ENCODE measurements at places on chromosomes 3 and 15.

DNA sequence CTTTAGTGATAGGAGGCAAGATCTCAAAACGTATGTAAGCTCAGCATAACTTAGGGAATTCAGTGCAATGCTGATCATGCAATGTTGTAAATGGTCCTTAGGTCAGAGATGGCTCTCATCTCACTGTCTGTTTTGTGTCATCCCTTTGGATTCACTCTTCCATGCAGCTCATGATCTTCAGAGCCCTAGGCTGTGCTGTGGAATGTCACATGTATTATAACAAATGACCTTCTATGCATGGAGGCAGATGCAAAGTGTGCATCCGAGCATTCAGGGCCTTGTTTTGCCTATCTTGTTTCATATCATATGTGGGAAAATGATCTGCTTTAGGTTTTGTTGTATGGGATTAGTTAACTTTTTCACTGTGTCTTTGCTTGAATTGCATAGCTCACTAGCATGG is 40.5 kb upstream of the PDZRN3 start:
- DNase-seq = no peak

DNA sequence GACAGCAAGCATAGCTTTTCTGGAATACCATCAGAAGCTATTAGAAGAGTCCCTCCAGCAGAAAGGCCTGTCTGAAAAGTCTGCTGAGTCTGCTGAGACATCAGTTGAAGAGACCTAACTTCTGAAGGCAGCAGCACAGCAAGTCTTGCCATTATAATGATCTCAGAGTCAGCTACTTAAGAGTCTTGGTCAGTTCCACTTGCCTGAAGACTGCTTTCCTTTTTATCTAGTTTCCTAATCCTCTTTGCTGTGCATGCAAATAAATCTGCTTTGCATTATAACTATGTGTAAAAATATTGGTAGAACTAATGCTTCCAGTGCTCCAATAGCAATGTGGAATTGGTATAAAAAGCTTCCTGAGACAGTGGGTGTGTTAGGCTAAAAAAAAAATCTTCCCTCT is 34.9 kb upstream of the CPOX start:
- no peak for DNase-seq

DNA sequence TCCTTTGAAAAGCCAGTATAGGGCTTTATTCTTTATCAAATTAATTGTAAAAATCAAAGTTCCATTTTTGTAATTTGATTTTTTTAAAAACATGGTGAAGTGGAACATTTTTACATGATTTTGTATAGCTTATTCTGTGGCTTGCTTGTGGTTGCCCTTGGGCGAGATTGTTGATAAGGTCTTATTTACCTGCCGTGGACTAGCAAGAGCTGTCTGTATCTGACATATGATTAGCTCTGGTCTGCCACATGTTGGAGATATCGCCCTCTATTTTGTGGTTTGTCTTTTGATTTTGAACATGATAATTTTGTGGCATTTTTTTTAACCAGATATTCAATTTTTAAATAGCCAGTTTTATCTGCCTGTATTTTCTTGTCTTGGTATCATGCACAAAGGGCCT is 844 bp downstream of the PRR23E start:
- no peak for DNase-seq

GRCh38 chr3:113268311-113268710 is 57.0 kb downstream of the BOC start:
- DNase-seq = no peak

DNA sequence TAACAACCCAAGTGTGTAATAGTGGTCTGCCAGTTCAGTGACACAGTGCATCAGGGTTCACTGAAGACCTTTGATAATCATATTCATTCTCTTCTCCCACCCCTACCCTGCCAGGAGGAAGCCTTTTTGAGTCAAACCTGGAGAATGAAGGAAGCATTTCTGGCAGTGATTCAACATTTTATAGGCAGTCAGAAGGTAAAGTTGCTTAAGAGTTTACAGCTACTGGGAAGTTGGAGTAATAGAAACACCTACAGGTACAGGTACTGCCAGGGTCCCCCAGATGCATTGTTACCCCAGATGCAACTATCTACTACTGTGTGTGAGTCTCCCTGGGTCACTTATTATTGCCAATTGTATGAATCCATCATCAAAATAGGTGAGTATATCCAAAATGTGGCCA is 146.9 kb upstream of the EIF1B start:
- DNase-seq = no peak

GRCh38 chr15:67825881-67826716 is 790 bp downstream of the SKOR1 start:
- no peak for DNase-seq

DNA sequence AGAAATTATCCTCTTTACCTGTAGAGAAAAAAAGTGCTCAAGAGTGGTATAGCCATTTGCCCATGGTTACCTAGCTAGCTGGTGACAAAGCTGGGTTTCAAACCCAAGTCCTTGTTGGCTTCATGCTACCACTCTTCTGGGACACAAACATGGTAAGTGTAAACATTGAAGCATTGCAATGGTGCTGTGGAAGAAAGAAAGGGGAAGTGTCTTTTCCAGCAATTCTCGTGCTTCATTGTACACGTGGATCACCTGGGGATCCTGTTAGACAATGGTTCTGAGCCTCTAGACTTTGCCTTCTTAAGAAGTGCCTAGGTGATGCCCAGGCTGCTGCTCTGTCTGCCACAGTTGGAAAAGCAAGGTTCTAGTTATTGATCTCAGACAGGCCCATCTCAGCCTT is 134.8 kb upstream of the CTNNB1 start:
- no peak for DNase-seq

DNA sequence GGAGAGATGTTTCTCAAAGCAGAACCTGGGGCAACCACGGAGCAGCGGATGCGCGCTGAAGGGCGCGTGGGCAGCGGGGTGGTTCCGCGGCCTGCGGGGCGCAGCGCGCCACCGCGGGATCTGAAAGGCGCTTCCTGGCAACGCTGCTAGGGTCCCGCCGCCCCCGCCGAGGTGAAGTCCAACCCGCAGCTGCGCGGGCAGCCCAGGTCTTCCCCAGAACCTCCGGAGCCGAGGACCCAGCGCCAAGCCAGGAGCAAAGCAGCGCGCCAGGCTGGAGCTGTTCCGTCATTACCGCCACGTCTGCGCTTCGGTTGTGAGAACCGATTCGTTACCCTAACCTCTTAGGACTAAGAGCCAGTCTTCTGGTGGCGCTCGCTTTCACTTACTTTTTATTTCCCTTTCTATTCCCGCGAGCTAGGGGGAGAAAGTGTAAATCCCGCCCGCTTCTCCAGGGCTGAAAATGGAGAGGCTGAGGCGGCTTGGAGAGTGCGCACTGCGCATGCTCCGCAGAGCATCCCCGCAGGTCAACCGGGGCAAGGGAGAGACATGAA is 3.2 kb upstream of the GABRG3 start:
- peak; percentile 59 for DNase-seq

- DNase-seq = no peak
These were observed 222.3 kb upstream of the THBS1 start for GRCh38 chr15:39358441-39359041.

- DNase-seq = no peak
These were observed 12.4 kb downstream of the GNB5 start for GRCh38 chr15:52178765-52179164.

GRCh38 chr15:66753687-66754377 is 51.8 kb downstream of the SMAD6 start:
- no peak for DNase-seq

DNA sequence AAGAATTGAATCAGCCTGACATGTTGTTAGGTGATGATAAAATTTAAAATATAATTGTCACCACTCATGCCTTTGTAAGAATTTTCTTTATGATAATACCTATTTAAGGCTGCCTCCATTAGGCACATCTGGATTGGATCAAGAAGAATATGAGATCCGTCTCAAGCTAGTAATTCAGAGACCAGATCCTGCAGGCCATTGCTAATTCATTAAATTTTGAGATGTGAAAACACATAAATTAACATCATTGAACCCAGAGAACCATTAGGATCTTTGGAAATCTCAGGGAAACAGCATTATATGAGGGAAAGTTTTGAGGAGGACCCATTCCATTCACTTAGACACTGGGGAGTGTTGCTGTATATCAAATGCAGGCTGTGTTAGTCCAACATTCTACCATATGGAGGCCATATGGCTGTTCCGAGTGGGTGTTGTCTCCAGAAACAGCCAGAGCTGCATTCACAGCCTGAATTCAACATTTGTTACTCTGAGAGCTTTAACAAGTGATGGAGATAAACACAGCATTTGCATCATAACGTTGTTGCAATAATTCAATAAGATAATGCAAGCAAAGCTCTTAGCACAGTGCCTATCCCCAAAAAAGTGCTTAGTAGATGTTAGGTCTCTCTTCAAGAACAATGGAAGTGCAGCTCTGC is 67.4 kb downstream of the DTWD1 start:
- peak; percentile 4 for DNase-seq

All from occipital lobe (tissue), 3 donors.